ENCODE measurements at places on chromosomes 1 and 21.
A peak's percentile ranks its signal among the peaks of the same experiment; 100 is the strongest.

GRCh38 chr1:12075195-12076114 lies 12.4 kb downstream of the TNFRSF8 start:
- DNase-seq: no peak

DNA sequence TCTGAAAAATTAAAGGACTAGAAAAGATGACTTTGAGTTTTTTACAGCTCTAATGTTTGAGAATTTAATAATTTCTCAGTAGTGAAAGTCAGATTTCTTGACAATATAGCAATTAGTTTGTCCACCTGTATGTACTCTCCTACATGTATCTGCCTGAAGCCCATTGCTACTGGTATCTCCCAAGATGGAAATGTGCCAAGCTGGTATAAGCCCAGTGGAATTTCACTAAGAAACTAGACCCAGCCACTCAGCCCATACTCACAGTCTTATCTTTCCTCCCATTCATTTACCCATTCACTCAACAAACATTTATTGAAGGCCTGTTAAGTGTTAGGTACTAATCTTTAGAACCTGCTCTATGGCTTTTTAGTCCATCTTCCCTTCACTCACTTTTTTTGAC lies 21.6 kb upstream of the TRIM45 start:
- no peak for DNase-seq

GRCh38 chr1:184219414-184219813 lies 167.4 kb upstream of the C1orf21 start:
- DNase-seq: no peak

- peak; percentile 61 for DNase-seq
These were observed 65.4 kb downstream of the MACF1 start for GRCh38 chr1:39269791-39270342.

DNA sequence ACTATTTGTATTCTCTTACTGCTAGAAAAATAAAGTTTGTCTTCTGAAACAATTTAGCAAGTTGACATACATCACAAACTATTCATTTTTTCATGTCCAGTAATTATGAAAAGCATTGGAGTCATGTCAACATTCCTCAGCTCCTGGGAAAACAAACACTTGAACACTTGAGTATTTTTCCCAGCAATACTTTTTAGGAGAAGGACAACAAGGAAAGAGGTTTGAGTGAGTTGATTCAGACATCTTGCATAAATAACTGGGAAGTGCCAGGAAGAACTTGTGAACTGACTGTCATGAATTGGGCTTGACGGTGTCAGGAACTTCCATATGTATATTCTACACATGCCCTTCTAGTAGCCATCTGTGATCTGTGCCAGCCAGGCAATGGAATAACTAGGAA lies 195.6 kb downstream of the HMCN1 start:
- DNase-seq: no peak

- DNase-seq: no peak
These were observed 15.4 kb downstream of the KIF17 start for GRCh38 chr1:20702416-20702815.

- no peak for DNase-seq
These were observed 127.1 kb upstream of the PKN2 start for GRCh38 chr1:88557014-88557413.

DNA sequence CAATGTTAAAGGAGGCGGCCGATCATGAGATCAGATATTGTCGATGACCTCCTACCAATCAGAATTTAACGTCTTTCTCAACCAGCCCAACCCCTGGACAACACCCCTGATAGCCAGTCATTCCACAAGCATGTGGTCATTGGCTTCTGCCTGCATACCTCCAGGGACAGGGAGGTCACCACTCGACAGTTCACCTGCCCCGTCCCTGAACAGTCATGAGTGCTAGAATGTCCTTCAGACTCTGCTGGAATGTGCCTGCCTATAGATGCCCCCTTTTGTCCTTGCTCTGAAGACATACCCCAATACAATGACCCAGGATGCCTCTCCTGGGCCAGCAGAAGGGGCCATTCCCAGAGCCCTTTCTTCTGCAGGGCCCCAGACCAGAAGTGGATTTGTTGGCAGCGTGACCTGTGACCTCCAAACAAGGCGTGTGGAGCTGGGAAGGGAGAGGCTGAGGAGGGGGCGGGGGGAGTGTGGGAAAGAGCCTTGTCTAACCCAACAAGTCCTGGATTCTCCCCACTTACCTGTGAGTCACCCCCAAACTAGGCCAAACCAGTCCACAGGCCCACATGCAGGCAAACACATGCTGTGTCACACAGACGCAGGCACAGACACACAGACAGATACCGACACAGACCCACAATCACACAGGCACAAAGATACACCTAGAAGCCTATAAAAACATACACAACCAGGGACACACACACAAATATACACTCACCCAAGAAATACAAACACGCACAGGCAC lies 2.2 kb downstream of the CRYBG2 start:
- DNase-seq: no peak

DNA sequence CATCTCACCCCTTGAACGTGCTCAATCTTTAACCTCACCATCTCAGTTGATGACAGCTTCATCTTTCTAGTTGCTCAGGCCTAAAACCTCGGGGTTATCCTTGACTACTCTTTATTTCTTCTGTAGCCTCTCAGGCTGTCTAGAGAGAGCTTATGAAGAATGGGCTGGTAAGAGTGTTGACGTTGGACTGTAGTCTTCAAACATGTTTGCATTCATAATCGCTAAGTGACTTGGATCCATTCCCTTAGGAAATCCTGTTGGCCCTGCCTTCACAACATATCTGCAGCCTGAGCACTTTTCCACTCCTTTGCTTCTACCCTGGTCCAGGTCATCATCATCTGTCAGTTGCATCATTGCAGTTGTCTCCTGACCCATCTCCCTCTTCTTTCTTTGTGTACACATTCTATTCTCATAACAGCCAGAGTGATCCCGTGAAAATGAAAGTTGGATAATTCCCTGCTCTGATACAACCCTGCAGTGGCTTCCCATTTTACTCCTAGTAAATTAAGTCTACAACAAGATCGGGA lies 10.5 kb downstream of the UCK2 start:
- DNase-seq: no peak

- DNase-seq: no peak
These were observed 239.3 kb upstream of the KCNK2 start for GRCh38 chr1:214843281-214843680.

DNA sequence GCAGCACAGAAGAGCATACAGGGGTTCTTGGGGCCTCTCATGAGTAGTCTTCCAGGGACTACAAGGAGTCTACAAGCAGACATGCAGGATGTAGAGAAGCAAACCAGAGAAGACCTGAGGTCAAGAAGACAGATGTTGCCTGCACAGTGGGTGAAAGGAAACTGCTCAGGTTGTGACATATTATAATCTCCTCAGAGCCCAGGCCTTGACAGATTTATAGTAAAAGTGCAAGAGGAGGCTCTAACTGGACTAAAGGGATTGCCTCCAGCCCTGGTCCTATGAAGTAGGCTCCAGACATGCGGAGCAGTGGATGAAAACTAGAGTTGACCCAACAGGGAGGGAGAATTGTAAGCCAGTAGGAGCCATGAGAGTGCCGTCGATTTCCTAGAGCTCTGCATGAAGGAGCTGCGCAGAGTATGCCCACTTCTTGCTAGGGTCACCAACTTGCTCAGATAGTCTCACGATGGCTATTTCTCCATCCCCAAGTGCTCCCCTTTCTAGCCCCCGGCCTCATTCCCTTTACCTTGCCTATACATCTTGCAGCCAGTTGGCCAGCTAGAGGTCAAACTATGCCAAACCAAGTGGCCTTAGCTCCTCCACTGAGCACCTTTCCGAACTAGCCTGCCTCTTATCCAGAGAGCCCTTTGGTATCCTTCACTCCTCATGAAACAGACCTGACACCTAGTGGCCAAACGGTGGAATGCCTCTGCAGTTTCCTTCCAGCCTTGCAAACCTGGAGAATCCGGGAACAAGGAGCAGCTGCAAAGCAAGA lies 36.2 kb upstream of the IPO9 start:
- peak; percentile 77 for DNase-seq

DNA sequence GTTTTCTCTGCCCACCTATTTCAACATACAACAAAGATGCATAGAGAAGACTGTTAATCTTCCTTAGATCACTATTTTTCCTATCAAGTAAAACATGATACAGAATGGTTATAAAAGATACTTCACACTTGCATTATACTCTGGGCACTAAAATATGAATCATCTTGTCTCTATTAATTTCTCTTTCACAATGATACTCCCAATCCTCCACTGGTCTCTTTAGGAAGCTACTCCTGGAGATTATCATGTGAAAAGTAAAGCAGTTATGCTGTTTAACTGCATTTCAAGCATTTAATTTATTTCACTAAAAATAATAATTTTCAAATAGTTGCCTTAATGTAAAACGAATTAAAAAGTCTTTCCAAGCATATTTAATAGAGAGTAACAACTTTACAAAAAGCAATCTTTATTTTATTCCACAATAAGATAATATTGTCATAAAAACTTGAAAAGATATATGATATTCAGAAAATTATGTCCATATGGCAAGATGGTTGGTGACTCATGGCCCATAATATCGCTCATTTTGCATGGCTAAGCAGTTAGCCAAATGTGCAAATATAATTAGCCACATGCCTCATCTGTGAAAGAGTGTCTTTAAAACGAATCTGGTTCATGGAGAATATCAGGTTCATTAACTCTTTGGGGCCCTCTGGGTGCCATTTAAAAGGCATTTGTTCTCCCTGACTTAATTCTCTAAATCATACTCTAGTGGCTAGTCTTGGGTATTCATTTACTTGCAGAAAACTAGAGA lies 1569.0 kb upstream of the B3GALT2 start:
- DNase-seq: peak; percentile 16

- DNase-seq: peak; percentile 61
These were observed 5.0 kb downstream of the PFKL start for GRCh38 chr21:44304877-44305293.
